ENCODE measurements at places on chromosomes 1 and 21.

GRCh38 chr1:2241820-2242219 lies 13.7 kb downstream of the SKI start:
- DNase-seq: no peak

DNA sequence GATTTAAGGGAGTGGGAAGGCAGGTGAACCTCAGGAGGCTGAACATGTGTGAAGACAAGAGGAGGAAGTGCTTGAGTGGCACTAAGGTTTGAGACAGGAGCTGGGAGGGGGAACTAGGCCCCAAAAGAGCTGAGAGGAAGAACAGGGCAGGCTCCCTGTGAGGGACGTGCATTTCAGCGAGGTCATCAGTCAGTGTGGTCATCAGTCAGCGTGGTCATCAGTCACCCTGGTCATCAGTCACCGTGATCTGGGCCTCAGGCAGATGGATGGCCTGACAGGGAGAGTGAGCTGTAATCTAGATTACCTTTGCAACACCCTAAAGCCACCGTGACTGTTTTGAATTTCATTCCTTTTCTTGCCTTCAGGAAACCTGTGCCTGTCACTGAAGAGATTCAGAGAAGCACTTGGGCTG lies 29.1 kb downstream of the VTCN1 start:
- no peak for DNase-seq

- no peak for DNase-seq
These were observed 226.9 kb upstream of the DEPDC1 start for GRCh38 chr1:68723791-68724190.

DNA sequence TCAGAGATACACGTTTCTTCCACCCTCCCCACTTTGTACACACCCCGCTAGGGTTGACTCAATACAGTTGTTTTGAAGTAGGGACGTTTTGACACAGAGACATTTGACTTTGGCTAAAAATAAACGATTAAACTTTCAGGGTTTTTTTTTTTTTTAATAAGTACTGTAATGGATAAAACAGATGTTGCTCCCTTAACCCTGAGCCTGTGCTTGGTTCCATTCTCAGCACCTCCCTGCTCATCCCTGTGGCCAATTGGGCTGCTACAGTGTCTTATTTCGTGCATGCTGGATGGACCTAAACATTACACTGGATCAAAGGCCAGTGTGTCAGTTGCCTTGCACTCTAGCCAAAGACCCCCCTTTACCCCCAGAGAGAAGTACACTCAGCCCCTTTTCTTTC lies 16.9 kb downstream of the GRHL3 start:
- DNase-seq: no peak

DNA sequence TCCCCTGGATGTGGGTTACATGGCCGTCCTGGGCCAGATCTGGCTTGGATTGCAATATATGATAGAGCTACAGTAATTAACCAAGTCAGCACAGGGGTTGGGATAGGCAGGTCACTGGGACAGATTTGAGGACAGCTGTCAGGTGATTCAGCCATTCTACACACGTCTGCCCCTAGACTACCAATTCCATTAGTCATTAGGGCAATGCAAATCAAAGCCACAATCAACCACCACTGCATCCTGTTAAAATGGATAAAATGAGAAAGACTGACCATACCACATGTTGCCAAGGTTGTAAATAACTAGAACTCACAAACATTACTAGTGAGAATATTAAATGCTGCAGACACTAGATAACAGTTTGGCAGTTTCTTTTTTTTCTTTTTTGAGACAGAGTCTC lies 16.0 kb downstream of the C21orf58 start:
- DNase-seq: no peak

Data from stimulated activated CD4-positive, alpha-beta T cell treated with anti-CD3 and anti-CD28 coated beads, TNF-alpha, amount 100 ng/mL, for 4 hours (primary cell).